ENCODE measurements at places on chromosomes 1 and 21.

DNA sequence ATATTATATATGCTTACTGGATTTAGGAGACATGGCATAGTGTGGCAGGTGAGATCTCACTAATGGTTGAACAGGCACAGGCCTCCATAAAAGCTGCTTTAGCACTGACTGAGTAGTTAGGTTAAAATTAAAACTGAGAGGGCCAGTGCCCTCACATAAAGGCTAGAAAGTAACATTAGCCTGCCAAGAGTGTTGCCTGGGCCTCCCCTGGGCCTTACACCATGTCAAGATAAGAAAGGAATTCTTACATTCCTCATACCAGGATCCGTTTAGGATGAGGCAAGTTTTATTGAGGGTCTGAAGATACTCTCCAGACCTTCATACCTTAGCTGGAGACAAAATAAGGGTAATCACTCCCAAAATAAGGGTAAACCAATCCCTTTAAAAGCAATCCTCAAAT, 1011.8 kb downstream of the PLA2G4A start:
- no peak for DNase-seq

- peak; percentile 78 for DNase-seq
These were observed at the start of gene RNF2 for GRCh38 chr1:185044981-185045813. RNF2 (plus strand) TSS chr1:185045558; CDS start chr1:185087554, 41,996 bp downstream.

GRCh38 chr1:208177656-208178055, 66.5 kb downstream of the PLXNA2 start:
- no peak for DNase-seq

- DNase-seq: peak; percentile 72
These were observed 29.3 kb upstream of the USP1 start for GRCh38 chr1:62407398-62408009.

DNA sequence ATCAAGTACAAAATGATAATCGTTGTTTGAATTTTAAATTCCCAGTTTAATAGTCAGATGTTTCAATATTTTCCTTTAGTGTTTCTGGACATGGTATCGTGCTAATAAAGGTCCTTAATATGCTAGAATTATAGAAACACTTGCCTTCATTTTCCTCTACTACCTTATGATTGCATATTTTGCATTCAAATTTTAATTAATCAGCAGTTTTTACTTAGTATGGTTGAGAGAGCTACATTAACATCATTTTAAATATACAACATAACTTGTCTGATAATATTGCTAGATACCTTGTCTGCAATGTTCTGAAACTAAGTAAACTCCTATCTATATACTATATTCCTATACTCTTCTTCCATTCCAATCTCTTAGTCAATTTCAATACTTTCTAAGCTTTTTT, 66.3 kb downstream of the USH2A start:
- DNase-seq: no peak

DNA sequence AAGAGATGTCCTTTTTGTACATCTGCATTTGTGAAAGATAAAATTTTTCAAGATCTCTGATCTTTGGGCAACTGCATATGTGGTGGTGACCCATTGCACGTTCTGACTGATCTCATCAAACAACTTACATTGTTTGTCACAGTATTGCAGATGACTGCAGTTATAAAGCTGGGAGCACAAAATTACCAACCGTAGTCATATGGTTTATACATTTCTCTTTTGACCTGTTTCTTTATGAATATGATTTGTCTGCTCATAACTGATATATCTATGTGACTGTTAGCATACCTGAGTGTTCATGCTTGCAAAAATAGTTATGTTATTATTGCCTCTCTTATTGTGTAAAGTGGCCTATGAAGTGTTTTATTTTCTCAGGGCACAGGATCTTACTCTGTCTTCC, 43.7 kb upstream of the HMCN1 start:
- DNase-seq: no peak

GRCh38 chr1:101781201-101781831, 215.4 kb downstream of the OLFM3 start:
- no peak for DNase-seq

DNA sequence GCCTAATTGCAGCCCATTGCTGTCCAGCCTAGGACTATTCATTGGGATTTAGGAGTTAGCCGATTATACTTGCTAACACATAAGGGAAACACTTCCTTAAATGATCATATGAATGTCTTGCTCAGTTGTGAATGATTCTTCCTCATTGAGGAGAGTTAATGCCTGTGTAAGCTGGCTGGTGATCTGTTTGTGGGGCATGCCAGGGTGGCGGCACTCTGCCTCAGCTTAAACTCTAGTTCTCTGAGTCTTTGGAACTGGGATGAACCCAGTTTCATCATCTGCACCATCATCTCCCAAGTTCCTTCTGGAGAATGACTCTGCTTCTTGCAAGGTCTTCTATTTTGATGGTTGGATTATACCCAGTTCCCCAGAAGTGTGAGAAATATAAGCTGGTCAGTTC, 23.9 kb upstream of the SLAMF6 start:
- DNase-seq: no peak

- no peak for DNase-seq
These were observed 22.0 kb downstream of the SHCBP1L start for GRCh38 chr1:182930985-182931384.

DNA sequence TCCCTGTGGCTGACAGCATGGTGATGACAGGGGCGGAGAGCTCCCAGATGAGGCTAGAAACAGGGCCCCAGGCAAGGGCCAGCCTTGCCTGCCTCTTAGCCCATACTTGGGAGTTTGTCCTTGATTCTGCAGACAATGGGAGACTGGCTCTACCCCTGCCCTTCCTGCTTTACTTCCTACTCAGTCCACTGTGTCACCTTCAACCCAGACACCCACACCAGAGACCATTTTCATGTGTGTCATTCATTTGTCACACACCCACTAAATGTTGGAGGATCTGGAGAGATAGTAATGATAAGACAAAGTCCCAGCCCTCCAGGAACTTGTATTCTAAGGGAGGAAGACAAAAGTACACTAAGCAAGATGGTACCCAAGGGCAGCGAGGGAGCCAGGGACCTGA, 43.7 kb downstream of the SYT6 start:
- no peak for DNase-seq

DNA sequence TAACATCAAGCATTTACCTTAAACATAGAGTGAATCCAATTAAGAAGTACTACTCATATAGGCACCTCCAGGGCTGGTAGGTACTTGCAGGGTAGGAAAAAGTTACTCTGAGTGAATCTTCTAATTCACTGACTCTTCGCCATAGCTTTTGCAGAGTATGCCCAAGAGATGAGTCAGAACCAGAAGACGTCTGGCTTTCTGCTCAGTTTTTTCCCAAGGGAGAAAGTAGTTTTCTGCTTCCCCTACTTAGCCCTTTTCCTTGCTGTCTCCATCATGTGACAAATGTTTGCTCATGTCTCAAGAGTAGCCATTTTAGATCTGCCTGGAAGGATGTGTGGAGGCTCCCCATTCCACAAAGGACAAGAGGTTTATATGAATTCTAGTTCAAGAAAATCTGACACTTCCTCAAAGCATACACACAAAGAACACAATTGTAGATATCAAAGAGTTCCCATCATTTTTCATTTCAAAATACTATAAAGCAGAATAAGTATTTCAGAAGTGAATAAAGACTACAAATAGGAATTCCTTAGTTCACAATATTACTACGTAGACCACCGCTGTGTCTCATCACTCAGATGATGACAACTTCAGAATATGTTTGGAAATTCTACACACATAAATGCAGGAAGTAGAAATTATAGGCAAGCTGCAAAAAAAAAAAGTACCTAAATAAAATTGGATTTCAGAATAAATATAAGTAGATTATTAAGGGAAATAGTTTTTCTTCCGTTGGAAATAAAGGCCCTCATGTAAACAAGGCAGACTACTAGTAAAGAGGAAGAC, 98.5 kb downstream of the ASH1L start:
- peak; percentile 79 for DNase-seq

GRCh38 chr1:165173818-165174217, 182.7 kb downstream of the LMX1A start:
- DNase-seq: no peak

DNA sequence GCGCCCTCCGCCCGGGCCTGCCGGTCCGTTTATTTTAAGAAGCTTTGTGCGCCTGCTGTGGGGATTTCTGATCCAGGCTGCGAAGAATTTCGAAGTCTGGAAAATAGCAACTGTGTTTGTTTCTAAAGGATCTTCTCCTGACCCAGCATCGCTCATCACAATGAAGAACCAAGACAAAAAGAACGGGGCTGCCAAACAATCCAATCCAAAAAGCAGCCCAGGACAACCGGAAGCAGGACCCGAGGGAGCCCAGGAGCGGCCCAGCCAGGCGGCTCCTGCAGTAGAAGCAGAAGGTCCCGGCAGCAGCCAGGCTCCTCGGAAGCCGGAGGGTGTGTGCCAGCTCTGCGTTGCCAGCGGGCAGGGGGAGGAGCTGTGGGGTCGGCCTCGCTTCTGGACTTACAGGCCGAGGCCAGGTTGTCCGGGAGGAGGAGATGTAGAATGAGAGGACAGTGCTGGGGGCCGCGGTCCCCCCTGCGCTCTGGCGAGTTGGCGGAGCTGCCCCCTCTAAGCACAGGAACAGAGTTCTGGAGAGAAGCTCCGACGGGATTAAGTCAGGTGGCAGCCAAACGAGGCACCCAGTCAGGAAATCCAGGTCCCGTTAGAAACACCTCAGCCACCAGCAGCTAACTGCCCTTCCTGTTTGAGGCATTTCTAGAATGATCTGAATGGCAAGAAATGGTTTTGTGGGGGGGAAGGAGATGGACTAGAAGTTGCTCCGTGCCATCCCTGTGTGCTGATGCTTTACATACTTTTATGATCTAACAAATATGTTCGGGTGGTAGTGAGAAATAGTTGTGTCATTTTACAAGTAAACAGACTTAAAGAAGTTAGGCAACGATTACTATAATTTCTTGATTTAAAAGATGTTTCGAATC, 948 bp downstream of the TXLNA start:
- DNase-seq: peak; percentile 55
